ENCODE measurements at places on chromosomes 2 and 18. TPM values are rescaled to one million over a fixed set of nuclear protein-coding genes. Genes with fewer than 3 reads are reported as not detected.

DNA sequence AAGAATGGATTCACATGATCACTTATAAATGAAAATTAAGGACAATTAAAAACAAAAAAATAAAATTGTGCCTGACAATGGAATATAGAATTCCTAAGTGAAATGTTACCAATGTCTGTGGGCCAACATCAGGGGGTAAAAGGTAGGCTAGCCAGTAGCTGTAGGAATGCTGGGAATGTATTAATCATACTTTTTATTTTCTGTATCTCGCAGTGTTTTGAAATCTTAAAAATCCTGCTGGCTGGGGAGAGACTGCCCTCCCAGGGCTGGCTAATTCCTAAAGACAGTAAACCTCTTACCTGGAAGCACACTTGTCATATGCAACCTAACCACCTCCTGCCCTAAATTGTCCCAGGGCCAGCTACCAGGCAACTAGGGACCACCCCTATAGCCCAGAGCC lies 69.8 kb downstream of the REV1 start:
- no peak for DNase-seq

DNA sequence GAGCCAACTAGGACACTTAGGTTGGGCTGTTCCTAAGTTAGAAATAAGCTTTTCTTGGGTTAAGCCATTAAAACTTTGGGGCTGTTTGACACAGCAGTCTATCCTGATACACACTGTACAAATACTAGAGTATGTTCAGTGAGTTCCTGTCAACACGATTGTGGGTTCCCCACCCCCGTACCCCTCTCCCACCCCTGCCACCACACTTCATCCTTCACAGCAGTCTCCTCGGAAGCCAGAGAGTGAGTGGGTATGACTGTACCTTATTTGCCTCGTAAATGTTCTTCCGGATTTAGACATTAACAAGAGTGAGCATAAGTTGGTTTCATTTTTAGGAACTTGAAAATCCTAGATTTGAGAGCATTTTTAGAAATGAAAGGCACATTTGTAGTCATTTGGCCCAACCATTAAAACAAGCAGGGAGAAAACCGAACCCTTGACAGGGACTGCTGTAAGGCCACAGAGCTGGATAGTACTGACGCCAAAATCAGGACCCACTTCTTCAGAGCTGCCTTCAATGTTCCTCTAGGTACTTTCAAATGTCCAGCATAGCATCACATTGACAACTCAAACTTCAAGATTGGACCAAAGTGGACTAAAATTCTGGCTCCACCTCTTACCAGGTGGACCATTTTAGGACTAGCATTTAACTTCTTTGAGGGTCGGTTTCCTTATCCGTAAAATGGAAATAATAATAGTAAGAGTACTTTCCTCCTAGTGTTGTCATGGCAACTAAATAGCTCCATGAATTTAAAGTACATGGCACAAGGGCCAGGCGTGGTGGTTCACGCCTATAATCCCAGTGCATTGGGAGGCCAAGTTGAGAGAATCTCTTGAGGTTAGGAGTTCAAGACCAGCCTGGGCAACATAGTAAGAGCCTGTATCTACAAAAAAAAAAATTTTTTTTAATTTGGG lies 166.3 kb upstream of the SERTAD2 start:
- DNase-seq, result no peak

- DNase-seq, result peak; percentile 46
These were observed 4.2 kb downstream of the UGT1A1 start for GRCh38 chr2:233764264-233764663.

GRCh38 chr2:109486711-109487535 lies 126.8 kb downstream of the SEPTIN10 start:
- peak; percentile 37 for DNase-seq

DNA sequence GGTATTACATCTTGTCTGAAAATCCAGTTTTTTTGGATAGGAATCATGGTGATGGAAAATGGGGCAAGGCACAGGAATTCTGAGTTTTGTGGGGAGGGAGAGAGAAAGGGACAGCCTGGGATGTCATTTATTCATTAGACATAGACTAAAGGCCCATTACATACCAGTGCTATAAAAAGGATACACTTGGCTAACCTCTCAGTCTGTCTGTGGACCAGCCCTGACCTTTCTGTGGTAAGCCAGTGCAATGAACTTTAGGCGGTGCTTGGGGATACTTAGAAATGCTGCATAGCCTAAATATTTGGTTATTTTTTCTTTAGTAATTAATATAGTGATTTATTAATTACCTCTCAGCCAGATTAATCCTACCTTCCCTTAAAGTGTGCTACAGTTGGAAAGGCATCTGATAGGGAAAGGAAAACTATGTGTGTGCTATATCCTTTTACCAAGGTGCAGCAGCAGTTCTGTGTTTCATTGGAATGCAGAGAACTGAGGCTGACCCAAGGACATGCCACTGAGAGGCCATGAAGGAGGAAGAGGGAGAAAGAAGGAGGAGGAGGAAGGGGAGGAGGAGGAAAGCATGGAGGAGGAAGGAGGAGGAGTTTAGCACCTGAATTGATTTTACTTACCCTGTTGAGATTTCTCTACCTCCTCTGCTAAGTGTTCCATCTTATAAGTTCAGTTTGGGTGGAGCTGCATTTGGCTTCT lies 37.5 kb downstream of the KCNS3 start:
- DNase-seq, result no peak

DNA sequence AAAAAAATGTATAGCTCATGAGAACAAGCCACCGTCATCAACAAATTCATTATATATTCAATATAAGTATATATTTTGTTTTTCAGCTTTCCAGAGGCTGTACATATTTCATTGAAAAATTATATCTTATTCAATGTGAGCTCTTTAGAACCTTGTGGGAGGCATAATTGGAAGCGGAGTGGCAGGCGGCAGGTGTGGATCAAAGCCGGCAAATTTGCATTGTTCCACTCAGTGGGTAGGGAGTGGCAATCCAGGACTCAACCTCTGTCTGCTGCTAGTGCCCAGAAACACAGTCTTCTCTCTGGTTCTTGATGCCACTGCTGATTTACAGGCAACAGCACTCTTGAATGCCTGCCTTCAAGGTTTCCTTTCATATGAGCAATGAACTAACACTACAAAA lies 46.9 kb downstream of the GCA start:
- DNase-seq, result no peak

- no peak for DNase-seq
These were observed 57.4 kb downstream of the SH2D6 start for GRCh38 chr2:85475799-85476490.

DNA sequence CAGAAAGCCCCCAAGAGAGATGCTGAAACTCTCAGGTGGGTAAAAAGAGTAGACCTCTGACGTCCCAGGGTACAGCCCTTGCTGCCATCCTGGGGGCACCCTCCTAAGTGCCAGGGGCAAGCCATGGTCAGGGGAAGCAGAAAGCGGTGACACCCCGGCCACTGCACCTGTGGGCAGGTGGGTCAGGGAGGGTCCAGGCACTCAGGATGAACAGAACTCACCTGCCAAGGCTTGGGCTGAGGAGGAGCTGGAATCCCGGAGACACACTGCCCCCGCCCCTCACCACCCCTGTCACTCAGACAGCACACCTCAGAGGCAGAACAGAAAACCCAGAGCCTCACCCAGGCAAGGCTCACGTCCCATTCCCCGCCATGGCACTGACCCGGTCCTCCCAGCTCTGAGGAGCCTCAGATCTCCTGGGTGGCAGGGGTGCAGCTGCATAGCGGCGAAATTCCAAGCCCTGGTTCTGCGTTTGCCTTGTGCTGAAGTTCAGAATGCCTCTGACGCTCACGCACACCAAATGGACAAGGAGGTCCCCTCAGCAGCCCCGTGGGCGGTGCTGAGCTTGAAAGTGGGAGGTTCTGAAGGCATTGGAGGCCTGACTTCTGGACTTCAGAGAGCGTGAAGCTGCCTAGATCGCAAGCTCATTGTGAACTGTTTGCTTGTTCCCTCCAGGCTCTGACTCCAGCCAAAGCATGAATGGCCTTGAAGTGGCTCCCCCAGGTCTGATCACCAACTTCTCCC lies 4.3 kb downstream of the GPR17 start:
- no peak for DNase-seq

- DNase-seq, result no peak
These were observed 9.3 kb downstream of the BARD1 start for GRCh38 chr2:214800180-214800579.

GRCh38 chr18:4143585-4143984 lies 311.5 kb downstream of the DLGAP1 start:
- DNase-seq, result no peak

DNA sequence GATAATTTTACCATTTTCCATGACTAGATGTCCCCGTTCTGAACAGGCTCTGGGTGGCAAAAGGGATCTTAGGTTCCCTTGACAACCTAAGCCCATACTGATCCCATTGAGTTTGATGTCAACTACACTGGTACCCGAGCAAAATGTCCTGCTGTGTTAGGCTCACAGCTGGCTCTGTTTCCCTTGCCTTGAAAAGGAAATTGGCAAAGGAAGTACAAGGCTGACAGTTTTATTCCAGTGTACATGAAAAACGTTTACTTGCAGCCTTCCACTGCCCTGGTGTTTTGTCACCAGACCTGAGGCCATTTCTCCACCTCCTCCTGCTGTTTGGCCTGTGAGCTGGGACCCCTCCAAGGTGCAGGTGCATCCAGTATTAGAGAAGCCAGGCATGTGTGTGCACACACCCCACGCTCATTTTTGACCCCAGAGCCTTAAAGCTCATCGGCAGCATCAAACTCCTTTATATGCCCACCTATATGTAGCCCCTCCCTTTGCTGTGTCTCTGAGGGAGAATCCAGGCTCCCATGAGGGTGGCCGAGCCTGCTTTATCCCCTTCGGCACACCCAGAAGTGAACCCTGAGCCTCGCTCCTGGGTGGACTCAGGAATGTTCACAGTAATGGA lies 171.3 kb downstream of the NDUFA10 start:
- DNase-seq, result no peak

GRCh38 chr18:9571546-9571945 lies 42.8 kb downstream of the PPP4R1 start:
- no peak for DNase-seq

DNA sequence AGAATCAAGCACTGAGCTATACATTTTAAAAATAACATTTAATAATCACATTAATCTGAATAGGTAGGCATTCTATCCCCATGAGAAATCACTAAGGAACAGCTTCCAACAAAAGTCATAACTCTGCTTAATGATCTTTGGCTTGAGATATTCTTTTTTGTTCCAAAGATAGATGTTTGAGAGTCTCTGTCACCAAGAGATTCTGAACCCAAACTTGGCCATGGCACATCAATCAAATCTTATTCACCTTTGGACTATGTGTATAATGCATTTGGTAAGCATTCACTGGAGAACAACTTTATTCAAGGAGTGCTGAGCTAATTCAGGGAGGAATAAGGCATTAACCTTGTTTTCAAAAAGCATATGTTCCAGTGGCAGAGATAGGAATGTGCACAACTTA lies 743.3 kb downstream of the SLC4A3 start:
- DNase-seq, result no peak

The DQX1 gene
- total RNA-seq, result 0.13 TPM

The ST8SIA5 gene
- total RNA-seq, result not detected

The UGT1A1 gene
- total RNA-seq, result not detected

The PRSS56 gene
- not detected for total RNA-seq

The ERBB4 gene
- 0.02 TPM for total RNA-seq

The HOXD8 gene
- total RNA-seq, result 8.9 TPM

The SNORC gene
- total RNA-seq, result 0.84 TPM

Measured in HT1080 (cell line).